ENCODE measurements at places on chromosomes 1 and 21. TPM values are rescaled to one million over a fixed set of nuclear protein-coding genes. Genes with fewer than 3 reads are reported as not detected.

- DNase-seq = no peak
Measured at GRCh38 chr1:232725305-232726047, 79.7 kb upstream of the MAP10 start.

Gene CDK11A
- total RNA-seq = 10.3 TPM

DNA sequence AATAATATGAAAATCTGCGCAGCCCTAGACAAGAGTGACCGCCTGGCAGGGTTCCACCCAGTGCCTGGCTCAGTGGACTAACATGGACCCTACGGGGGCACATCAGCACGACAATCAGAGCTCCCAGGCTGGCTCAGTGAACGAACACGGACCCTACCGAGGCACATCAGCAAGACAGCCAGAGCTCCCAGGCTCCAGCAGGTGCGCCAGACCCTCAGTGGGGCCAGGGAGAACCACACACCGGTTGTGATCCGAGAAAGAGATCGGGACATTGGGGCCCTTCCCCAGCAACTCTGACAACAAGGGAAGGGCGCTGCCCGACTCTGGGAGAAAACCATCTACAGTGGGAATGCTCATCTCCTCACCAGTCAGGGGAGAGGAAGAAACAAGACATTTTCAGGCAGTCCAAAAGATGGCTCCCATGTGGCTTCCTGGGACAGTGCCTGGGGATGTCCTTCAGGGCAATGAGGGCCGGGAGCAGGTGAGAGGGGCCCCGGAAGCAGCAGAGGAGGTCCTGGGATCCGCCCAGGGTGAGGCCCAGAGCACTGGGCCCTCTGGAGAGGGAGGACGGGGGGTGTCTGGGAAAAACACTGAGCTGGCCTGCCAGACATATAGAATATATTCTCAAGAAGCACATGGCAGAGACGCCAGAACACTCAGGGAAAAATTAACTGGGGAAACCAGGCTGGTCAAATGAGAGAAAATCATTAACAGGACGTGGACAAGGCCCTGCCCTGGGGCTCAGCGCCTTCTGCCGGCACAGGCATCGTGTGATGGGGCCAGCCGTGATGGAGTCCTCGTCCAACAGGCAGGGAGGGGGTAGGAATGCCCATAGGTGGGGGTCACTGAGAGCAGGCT, 4.8 kb downstream of the ARHGEF16 start:
- DNase-seq = no peak

DNA sequence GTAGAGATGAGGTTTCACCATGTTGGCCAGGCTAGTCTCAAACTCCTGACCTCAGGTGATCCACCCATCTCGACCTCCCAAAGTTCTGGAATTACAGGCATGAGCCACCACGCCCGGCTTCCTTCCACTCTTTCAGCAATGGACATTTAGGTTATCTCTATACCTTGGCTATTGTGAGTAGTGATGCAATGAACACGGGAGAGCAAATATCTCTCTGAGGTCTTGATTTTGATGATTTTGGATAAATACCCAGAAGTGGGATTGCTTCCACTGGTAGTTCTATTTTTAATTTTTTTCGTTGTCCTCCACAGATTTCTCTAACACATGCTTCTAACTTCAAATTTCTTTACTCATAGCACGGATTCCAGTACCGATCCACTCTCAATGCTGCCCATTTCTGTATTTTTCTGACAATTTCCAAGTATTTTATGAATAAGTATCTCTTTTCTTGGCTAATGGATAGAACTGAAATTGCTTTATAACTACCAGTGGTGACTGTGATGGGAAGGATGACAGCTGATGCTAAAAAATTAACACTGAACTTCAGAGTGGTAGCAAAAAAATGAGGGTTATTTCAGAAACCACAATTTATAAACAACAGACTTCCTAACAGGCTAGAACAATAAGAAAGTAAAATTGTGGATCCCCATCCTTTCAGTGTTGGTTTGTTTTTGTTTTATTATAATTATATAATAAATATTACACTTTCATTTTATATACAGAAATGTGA, 327.5 kb upstream of the RUNX1 start:
- no peak for DNase-seq

GRCh38 chr1:86224651-86225310, 68.2 kb upstream of the COL24A1 start:
- no peak for DNase-seq

Gene CA6
- total RNA-seq = not detected

DNA sequence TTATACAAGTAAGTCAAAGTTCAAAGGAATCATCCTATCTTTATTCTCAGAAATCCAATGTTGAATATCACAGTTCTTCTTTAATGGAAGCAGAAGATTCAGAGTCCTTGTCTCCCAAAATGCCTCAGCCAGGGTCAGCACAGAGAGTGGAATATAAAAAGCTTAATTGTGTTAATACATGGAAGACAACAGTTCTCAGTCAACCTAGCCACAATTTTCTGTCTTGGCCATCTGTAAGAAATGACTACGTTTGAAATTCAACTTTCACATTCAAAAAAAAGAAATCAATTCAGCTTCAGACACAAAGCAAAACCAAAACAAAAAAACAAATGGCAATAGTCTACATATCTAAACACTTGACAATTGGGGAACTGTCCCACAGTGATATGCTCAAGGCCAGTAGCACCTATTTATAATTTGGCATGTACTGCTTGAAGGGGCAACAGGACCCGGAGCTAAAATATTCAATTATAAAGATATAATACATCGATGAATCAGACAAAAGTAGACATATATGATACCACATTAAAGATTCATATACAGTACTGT, 27.3 kb upstream of the GLIS1 start:
- DNase-seq = no peak

GRCh38 chr1:100414693-100415497, 62.6 kb downstream of the CDC14A start:
- DNase-seq = no peak

DNA sequence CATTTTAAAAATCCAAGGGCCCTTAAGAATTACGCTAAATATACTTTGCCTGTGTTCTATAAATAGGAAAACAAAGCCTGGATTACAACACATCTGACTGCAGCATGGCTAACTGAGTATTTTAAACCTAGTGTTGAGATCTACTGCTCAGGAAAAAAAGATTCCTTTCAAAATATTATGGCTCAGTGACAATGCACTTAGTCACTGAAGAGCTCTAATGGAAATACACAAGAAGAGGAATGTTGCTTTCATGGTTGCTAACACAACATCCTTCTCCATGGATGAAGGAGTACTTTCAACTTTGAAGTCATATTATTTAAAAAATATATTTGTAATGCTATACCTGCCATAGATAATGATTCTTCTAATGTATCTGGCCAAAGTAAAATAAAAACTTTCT, 248.3 kb upstream of the NEGR1 start:
- no peak for DNase-seq

GRCh38 chr1:240495601-240496000, 116.4 kb downstream of the GREM2 start:
- DNase-seq = no peak

DNA sequence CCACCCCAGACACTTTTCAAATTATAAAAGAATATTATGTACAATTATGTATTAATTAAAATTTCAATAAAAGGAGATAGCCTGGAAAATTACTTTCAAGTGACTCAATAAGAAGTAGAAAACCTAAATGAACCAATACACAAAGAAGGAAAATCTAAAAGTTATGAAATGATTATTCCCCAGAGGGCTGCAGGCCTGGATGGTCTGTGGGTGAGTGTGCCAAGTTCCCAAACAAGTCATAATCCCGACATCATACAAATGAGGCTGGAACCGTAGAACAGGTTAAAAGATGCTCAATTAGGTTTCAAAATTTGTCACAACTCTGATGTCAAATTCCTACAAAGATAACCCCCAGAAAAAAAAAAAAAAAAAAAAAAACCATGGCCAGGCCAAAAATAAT, 12.7 kb downstream of the SPATC1L start:
- DNase-seq = no peak

DNA sequence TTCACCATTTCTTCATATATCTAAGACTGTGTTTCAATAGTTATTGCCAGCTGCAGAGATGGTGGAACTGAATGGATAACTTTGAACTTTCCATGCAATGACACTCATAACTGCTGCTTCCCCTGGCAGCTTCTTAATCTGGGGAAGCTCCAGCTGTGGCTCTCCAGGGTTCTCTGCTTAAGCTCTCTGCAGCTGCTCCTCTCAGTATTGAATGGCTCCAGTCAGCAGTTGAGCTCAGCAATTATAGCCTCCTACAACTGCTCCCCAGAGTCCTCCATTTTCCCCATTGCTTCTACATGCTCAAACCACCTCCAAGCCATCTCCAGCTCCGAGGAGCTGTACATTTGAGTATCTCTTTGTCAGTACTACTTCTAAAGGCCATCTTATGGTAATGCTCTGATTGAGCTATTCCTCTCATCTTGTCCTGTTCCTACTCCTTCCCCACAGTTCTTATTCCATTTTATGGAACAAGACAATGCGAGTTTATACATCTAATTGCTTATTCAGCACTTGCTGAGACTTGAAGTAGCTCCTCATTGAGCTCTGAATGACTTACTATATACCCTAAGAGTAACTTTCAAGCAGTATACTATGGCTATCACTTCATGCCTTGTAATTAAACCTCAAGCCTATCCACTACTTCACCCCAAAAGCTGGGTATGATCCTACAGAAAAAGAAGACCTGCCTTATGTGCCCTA, 362.4 kb downstream of the NEGR1 start:
- no peak for DNase-seq

- no peak for DNase-seq
Measured at GRCh38 chr1:169526120-169526832, 40.5 kb upstream of the SLC19A2 start.

DNA sequence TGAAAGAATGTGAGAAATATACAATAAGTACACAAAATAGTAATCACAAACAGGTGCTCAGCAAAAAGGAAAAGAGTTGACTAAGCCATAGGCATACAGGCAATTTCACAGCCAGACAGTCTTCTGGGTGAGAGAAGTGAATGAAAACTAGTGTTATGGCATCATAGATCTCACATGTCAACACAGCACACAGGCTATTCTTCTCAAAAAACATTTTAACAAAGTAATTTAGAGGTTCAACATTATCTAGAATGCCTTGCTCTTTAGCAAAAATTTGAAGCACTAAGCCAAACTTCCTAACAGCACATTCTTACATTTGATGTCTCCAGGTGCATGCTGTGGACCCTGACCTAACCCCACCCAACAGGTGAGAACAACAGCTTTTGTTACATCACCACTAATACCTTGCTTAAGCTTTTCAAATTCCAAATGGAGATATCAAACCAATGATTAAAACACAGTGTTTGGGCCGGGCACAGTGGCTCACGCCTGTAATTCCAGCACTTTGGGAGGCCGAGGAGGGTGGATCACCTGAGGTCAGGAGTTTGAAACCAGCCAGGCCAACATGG, 30.5 kb downstream of the OTUD7B start:
- no peak for DNase-seq

All from epithelial cell of proximal tubule (primary cell).